Brain (organoid and tissue), 16 donors: ENCODE measurements at places on chromosomes 3 and 15.

DNA sequence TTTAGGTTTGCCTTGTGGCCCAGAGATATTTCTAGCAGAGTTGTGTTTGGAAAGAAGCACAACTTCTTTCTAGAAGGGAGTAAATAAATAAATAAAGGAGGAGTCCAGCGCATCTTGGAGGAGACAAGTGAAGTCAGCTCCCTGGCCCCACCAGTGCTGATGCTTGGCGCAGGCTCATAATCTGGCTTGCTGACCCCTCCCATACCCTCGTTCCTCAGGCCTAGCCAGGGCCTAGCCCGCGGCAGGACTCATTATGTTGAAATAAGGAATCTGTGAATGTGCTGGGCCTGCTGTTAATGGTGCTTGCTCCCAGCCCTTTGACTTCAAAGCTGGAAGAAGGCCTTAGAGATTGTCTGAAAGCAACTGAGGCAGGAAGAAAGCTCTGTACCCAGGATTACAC, 3.1 kb downstream of the ZNF710 start:
- DNase-seq: no peak

DNA sequence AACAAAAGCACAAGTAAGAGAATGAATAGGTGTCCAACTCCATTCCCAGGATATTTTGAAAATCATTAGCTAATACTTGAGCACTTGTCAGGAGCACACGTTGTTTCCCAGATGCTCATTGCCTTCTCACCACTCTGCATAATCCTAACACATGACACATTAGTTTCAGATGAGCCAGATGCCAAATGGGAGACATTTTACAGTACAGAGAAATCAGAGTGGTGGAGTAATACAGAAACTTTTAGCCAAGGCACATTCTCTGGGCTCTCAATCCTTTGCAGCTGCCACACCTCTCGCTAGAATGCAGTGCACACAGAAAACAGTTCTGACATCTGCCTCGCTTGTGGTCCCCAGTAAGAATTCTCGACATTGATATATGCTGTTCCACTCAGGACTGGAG, 76.6 kb downstream of the P3H2 start:
- no peak for DNase-seq

- no peak for DNase-seq
Measured at GRCh38 chr15:70093481-70094319, 4.0 kb downstream of the TLE3 start.

DNA sequence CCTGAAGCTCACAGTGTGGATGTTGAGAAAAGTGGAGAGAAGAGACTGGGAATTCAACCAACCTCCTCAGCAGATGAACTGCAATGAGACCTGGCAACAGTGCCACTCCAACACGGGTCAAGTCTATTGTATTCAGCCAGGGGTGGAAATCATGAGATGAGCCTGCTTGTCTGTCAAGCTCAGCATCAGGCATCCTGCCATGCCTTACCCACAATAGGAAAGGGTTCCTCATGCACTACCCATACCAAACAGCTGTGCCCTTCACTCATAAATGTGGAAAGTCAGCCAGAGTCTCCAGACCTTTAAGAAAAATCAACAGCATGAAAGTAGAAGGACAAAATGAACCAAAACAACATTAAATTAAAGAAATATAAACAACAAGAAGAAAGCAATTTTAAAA, 542.1 kb downstream of the EPHB1 start:
- DNase-seq: no peak

DNA sequence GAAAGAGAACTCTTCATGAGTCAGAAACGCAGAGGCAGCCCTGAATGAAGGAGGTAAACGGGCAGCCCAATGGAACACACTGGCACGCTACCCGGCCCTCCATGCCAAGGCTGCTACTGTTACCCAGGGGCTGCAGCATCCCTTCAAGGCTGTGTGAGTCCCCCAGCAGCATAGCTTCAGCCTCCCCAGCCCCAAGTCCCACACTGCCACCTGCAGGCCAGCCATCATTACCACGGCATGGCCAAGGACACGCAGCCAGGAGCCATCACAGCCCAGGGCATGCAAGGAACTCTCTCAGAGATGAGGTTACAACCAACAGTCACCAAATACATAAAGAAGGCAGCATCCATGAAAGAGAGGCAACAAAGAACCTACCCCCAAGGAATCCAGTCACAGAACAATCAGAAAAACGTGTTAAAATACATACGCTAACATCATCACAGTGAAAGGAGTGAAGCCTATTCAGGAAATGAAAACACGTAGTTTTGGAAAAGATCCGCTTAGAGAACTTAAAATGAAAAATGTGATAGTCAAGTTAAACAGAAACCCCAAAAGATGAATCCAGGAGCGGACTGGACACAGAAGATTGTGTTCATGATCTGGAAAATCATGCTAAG, 22.4 kb downstream of the PLA2G4F start:
- no peak for DNase-seq

DNA sequence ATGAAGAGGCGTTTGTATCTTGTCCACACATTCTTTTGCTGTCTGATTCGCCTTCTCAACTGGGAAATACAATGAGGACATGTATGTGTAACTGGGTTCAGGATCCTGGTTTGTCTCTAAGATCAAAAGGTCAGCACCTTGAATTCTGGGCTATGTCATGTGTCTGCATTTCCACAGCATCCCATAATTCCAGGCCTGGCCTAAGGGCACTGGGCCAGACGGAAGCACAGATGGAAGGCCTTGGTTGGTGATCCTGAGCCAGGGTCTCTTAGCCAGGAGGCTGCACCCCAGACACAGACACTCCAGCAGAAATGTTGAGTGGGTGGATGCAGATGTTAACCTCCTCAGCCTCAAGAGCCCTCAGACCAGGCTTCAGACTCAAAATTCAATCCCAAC, 23.7 kb upstream of the HERC1 start:
- no peak for DNase-seq

DNA sequence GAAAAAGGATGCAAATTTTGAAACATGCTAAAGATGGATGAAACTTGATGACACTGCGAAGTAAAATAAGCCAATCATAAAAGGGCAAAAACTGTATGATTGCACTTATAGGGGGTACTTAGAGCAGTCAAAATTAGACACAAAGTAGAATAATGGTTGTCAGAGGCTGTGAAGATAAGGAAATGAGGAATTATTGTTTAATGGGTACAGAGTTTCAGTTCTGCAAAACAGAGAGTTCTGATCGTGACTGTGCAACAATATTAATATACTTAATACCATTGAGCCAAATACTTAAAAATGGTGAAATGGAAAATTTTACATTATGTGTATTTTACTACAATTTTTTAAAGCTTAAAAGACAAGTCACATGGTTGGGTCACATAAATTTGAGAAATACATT, 35.1 kb downstream of the UBE3A start:
- no peak for DNase-seq

- DNase-seq: no peak
Measured at GRCh38 chr15:100686725-100687473, 84.5 kb downstream of the ASB7 start.

DNA sequence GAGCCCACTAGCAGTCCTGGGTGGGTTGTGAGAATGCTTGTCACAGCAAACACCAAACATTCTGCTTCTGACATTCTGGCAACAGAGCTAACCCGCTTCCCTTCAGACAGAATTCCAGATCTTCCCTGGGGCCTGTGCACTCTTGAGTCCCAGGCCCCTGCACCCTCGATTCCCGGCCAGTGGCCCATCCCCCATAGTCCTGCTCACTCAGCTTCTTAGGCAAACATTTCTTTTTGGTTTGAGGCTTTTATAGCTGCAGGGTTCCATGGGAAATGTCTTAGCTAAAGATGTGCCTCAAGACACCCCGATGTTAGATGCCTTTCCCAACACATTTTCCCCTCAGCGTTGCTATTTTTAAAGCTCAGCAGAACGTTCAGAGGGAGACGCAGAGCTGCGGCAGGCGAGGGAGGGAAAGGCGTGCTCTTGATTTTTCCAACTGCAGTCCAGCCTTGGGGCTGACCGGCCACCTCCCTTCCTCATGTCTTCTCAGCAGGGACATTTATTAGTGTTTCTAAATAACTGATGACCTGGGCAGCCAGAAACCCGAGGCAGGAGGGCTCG, 35.2 kb downstream of the ABTB1 start:
- DNase-seq: peak; percentile 92
